ENCODE measurements at places on chromosomes 7 and 10. TPM values are rescaled to one million over a fixed set of nuclear protein-coding genes. Genes with fewer than 3 reads are reported as not detected.

SORCS3 gene
- not detected for total RNA-seq

COL13A1 gene
- total RNA-seq: 0.31 TPM

HILPDA gene
- 23.0 TPM for total RNA-seq

RBM20 gene
- total RNA-seq: 3.9 TPM

SPDYE17 gene
- not detected for total RNA-seq

ZNF248 gene
- total RNA-seq: 3.7 TPM

NPTX2 gene
- 0.12 TPM for total RNA-seq

FAM131B gene
- total RNA-seq: 0.28 TPM

PTPN20 gene
- 3.9 TPM for total RNA-seq

PLEKHS1 gene
- total RNA-seq: 0.06 TPM

A1CF gene
- total RNA-seq: 0.13 TPM

BLNK gene
- total RNA-seq: not detected

OR6V1 gene
- total RNA-seq: not detected

ELFN1 gene
- total RNA-seq: 0.37 TPM

SRRM3 gene
- total RNA-seq: 13.5 TPM

AKR1C2 gene
- total RNA-seq: 3,701 TPM

All from A549 treated with AZD2906 at 1 μM for 4 hours (cell line).